ENCODE measurements at places on chromosomes 1 and 21.

DNA sequence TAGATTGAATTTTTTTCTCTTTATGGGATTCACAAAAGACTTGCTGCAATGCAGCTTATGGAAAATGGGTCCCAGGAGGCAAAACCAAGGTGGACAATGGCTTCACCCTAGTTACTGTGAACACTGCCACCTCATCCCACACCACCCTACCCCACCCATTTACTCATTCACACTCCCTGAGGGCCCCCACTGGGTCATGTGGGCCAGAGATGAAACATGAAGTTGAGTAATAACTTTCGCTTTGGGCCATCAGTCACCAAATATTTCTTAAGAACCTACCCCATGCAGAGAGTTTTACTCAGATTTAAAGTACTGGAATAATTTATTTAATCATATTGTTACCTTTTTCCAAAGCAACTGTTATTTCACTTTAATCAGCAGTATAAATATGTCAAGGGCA, 191.8 kb downstream of the TPR start:
- no peak for DNase-seq

GRCh38 chr1:152933196-152933595, 13.8 kb upstream of the SPRR5 start:
- DNase-seq = no peak

GRCh38 chr1:41860214-41860613, 58.5 kb downstream of the HIVEP3 start:
- no peak for DNase-seq

DNA sequence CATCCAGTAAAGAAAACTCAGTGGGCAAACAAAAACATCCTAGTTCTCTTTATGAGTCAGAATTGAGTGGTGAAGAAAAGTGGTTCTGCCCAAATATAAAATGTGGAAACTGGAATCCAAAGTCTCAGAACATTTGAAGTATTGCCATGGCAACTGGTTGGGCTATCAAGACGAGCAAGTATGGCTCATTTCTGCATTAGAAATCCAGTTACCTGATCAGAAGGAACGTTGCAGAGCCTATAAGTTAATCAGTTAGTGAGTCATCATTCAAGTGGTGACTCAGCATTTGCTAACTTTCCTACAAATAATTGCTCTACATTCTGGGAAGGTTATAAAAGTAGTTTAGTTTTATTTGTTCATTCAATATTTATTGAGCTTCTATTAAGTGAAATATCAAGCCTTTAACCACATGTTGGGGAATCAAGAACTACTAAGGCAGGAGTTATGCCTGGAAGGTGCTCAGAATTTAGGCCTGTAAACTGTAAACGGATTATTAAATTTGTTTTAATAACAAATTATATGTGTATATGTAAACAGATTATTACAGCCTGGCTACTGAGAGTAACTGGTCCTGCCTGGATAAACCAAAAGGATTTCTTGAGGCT, 104.3 kb downstream of the PAPPA2 start:
- DNase-seq = no peak

GRCh38 chr1:6134741-6135510, 45.2 kb downstream of the CHD5 start:
- DNase-seq = no peak

DNA sequence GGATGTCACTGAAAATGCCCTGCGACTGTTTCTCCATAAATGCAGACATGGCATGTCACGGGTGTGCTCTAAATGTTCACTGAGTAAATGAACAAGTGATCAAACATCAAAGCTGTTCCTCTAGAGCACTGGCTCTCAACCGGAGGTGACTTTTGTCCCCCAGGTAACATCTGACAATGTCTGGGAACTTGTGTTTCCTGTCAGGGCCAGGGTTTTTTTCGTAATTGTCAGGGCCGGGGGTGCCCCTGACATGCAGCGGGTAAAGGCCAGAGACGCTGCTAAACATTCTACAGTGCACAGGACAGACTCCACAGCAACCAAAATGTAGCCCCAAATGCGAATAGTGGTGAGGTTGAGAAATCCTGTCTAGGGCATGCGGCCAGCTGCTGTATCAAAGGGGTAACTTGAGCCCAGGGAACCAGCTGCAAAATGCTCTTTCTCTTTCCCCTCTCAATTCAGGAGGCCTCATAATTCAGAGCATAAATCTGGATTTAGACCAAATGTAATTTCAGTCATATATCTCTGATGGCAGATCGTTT, 2.0 kb downstream of the ALDH4A1 start:
- DNase-seq = no peak

GRCh38 chr21:28936036-28936435, 56.6 kb downstream of the LTN1 start:
- DNase-seq = no peak

GRCh38 chr1:119739150-119739549, 27.4 kb downstream of the PHGDH start:
- DNase-seq = no peak

DNA sequence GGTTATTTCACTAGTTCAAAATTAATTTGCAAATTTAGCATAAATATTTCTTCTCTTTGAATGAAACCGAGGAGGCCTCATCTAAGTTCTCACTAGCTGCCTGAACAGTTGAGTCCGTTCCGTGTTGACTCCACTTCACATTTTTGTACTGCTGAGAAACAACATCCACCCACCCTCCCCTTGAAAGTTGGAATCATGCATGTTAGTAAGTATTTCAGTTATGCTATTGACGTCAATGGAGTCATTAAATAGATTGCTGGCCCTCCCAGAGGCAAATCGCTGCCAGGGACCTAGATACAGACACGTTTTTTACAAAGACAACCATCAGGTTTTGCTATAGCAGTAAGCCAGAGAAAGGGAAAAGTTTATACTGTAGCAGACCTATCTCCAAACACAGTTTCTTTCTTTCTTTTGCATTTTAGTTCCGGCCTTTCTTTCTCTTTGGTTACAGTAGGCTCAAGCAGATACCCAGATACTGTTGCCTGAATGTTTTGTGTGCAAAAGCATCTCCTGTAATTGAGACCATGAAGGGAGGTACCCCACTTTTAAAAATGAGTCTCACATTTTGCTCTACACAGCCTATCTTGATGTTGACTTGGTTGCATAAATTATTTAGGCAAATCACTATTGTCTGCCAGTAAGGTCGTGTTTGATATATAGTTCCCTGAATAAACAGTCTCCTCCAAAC, 262.6 kb upstream of the SGIP1 start:
- no peak for DNase-seq

DNA sequence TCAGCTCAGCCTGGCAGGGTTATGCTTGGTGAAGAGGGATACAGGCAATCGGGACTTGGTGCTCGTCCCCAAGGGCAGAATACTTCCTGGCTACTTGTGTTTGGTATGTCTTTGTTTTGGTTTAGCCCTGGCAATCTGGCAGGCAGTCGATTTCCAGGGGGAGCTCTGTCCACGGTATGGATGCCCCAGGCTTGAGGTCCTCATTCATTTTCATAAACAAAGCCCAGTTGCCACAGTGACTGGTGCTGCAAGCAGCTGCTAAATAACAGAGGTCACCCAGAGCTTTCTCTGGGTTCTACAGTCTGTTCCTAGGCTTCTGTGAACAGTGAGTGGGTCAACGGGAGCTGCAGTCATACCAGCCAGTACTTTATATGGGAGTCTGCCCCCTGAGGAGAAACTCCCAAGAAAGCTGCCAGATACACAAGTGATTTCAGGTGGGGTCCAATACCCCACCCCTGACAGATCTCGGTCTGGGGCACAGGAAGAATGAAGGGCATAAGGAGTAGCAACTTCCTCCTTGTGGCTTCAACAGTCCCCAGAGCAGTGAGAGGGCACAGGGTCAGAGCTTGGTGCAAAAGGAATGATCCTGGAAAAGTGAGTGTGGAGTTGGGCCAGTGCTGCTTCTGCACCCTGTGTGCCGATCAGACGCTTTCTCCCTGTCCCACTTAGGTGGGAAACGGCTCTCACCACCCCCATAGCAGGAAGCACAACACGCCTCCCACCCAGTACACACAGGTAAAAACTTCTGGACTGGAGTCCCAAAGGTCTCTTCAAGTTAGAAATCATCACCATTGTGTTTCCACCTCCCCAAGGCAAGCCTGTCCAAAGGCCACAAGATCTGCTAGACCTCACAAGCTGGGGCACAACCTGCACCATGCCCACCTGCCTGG, 55.5 kb downstream of the TGFBR3 start:
- DNase-seq = no peak

DNA sequence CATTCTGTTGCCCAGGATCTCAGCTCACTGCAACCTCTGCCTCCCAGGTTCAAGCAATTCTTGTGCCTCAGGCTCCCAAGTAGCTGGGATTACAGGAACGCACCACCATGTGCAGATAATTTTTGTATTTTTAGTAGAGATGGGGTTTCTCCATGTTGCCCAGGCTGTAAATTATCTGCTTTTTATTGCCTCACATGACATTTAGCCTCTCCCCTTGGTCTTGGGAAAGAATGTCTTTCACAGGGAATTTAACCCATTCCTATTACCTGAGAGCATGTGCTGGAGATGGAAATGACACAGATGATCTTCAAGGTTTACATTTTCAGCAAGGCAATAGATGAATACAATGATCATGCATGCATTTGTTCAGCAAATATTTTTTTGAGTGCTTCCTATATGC, 75.8 kb downstream of the NID1 start:
- no peak for DNase-seq

DNA sequence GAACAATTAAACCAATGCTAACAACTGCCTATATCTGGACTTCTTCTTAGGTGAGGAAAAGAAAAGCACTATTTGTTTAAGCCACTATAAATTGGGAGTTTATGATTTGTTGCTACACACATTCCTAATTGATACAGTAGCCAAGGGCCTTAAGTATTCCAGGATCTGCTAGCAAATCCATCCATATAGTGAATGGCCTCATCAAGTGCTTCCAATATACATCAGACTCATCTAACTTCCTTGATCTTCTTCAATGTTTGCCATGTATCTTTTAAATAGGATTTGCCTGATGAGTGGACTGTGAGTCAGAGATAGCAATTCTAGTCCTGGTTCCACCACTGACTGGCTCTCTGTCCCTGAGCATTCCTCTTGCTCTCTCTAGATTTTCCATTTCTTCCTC, 430.2 kb downstream of the OMA1 start:
- DNase-seq = no peak

- no peak for DNase-seq
These were observed 40.9 kb downstream of the CAPZB start for GRCh38 chr1:19444296-19445021.

DNA sequence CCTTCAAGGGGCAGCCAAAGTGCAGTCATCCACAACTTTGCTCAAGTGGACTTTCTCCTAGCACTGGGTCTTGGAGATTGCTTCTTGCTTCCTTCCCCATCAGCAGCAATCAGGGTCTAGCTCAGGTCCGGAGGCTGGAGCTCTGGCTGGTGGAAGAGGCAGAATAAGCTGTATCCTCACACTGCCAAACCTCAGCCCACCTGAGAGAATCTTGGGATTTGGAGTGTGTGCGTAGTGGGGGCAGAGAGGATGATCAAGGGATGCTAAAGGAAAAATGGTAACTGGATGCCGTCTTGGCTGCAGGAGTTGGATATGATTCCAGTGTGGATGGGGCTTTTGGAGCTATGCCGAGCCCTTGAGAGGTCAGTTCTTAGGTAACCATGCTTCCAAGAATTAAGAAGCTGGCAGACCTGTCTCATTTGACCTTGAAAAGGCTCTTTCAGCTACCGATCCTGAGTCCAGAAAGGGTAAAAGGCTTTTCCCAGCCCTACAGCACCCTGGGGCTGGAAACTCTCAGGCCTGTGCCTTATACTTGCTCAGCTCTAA, 4.5 kb upstream of the NFASC start:
- no peak for DNase-seq

DNA sequence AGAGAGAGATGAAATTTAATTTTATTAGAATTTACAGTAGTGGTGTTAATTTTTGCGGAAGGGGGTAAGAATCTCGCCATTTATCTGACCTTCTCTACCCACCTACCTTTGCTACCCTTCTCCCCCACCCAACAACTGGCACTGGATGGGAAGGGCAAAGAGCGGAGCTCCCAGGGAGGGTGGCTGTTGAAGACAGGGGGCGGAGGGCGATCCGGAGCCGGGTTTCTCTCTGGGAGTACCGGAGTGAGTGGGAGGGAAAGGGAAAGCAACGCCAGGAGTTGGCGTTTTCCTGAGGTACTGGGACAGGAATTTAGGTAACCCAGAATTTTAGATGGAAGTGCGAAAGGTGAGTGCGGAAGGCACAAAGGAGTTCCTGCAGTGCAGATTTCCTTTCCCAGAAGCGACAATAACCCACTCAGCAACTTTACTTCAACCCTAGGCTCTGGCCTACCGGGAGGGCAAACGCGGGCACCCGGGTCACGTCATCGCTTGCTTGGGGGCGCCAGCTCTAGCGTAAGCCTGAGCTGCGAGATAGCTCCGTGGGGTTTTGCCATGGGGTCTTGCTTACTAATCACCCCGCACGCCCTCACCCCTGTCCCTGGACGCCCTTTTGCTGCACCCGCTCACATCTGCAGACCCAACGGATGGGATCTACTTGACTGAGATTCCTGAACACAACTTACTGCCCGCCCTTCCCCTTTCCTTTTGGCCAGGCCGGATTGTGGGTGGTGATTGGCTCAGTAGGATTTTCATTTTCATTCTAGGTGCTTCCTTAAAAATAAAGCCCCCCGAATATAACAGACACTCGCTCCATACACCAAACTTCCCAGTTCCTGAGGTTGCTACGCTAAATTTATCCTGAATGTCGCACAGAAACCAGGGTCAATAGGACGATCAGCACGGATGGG, 413.0 kb upstream of the ESRRG start:
- DNase-seq = no peak

GRCh38 chr1:18011703-18012102, 95.9 kb upstream of the IGSF21 start:
- DNase-seq = no peak

GRCh38 chr21:34611528-34611927, 3.4 kb downstream of the RCAN1 start:
- no peak for DNase-seq

DNA sequence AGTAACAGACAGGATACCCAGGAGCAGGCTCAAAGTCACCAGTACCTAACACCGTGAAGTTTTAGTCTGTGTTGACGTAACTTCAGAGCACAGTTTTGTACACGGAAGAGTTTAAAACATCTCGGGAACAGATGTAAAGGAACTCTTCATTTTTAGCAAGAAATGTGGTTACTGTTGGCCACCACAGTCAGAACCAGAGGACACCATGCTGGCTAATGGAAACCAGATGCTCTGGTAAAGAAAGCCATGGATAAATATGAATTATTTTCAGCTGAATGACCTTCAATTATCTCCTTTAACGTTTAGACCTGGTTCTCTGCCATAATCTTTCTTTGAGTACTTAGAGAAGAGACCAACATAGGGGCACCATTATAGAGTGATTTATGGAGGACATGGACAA, 115.9 kb downstream of the NTMT2 start:
- no peak for DNase-seq

DNA sequence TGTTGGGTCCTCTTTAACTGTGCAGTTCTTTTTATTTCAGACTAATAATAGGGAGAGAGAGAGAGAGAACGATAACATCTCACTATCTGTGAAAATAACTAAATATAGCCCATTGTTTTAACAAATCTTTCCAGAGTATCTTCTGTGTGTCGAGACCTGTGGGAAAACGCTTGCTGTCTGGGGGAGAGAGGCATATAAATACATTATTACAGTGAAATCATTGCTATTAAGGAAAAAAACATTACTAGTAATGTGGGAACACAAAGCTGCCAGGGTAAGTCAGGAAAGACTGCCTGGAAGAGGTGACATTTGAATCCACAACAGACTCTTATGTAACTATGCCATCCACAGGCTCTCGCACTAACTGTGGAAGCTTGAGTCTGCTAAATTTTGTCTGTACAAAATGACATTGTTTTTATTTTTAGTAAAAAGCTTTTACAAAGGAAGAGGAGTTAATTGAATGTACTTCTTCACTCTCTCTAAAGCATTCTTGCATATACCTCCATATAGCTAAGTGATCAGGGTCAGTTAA, 59.8 kb upstream of the PGD start:
- no peak for DNase-seq

Data from activated gamma-delta T cell (primary cell).